ENCODE measurements at places on chromosomes 2 and 18. TPM values are rescaled to one million over a fixed set of nuclear protein-coding genes. Genes with fewer than 3 reads are reported as not detected.
A peak's percentile ranks its signal among the peaks of the same experiment; 100 is the strongest.

The RGPD3 gene
- total RNA-seq: 0.33 TPM

The SP140 gene
- total RNA-seq: 2.5 TPM

The TSHZ1 gene
- total RNA-seq: 27.0 TPM

The C1GALT1C1L gene
- total RNA-seq: 0.80 TPM

The IL1F10 gene
- total RNA-seq: not detected

The OBSL1 gene
- total RNA-seq: 81.0 TPM

DNA sequence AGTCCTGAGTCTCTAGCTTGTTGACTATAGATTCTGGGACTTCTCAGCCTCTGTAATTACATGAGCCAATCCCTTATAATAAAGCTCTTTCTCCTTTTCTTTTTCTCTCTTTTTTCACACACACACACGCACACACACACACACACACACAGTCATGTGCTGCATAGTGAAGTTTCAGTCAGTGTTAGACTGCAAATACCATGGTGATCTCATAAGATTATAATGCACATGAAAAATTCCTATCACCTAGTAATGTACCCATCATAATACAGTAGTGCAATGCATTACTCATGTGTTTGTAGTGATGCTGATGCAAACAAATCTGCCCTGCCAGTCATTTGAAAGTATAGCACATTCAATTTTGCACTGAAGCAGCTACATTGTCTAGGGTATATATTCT lies 558.2 kb downstream of the SUCLG1 start:
- no peak overlapping the region for H3K4me3 ChIP-seq
- H3K36me3 ChIP-seq: no peaks in the 10 kb centered on the region
- no peaks in the 10 kb centered on the region for H3K27me3 ChIP-seq
- no peak for DNase-seq

DNA sequence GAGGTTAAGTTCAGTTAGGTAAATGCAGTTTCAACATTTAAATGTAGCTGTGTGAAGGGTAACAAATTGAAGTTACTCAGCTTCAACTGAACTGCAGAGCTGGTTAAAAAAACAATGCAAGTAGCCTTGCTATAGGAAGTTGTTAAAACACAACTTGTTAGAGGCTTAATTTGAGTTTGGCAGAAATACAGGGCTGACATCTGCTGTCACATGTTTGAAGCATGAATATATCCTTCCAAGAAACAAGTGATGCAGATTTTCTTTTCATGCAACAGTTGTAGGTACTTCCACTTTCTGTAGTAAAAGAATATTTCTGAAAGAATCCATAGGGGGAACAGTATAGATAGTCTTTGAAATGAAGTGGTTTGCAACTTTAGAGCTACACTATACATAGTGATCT lies 208.7 kb upstream of the RASGRP3 start:
- H3K27ac ChIP-seq: peak overlapping the region; percentile 8
- H3K27me3 ChIP-seq: no peaks in the 10 kb centered on the region
- peaks cover 33% of the 10 kb centered on the region for H3K4me1 ChIP-seq
- peaks cover 35% of the 10 kb centered on the region for H3K36me3 ChIP-seq

GRCh38 chr2:69911985-69912563 lies 2.8 kb upstream of the MXD1 start:
- peaks cover 28% of the 10 kb centered on the region for H3K4me1 ChIP-seq
- H3K27ac ChIP-seq: peak overlapping the region; percentile 18
- no peak for DNase-seq
- H3K4me3 ChIP-seq: no peak overlapping the region
- peaks cover 38% of the 10 kb centered on the region for H3K36me3 ChIP-seq

- no peak overlapping the region for H3K27ac ChIP-seq
- peaks cover 54% of the 10 kb centered on the region for H3K36me3 ChIP-seq
- no peak overlapping the region for H3K4me3 ChIP-seq
- DNase-seq: no peak
- peaks cover 6% of the 10 kb centered on the region for H3K4me1 ChIP-seq
Measured at GRCh38 chr2:28906821-28907220, 12.4 kb downstream of the WDR43 start.

- H3K4me1 ChIP-seq: no peaks in the 10 kb centered on the region
- no peaks in the 10 kb centered on the region for H3K27me3 ChIP-seq
- H3K4me3 ChIP-seq: no peak overlapping the region
- DNase-seq: no peak
- H3K27ac ChIP-seq: no peak overlapping the region
Measured at GRCh38 chr2:156356014-156356754, 23.7 kb upstream of the NR4A2 start.

- no peaks in the 10 kb centered on the region for H3K36me3 ChIP-seq
- DNase-seq: no peak
- H3K27ac ChIP-seq: no peak overlapping the region
- no peak overlapping the region for H3K4me3 ChIP-seq
Measured at GRCh38 chr2:9769171-9770005, 73.9 kb upstream of the TAF1B start.

DNA sequence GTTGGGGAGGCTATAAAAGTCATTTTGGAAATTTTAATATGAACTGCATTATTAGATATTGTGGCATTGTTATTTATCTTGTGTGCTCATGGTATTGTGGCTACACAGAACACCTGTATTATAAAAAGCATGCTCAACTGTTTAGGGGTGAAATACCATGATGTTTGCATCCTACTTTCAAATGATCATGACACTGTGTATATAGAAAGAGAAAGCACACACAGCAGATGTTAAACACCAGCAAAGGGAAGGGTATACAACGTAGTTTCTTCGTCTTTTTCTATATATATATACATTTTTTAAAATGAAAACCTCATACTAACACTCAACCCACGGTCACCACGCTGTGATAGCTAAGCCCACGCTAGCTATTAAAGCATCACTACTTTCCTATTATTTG lies 27.1 kb downstream of the STARD7 start:
- H3K36me3 ChIP-seq: peaks cover 31% of the 10 kb centered on the region
- no peaks in the 10 kb centered on the region for H3K27me3 ChIP-seq
- H3K27ac ChIP-seq: no peak overlapping the region
- DNase-seq: no peak

DNA sequence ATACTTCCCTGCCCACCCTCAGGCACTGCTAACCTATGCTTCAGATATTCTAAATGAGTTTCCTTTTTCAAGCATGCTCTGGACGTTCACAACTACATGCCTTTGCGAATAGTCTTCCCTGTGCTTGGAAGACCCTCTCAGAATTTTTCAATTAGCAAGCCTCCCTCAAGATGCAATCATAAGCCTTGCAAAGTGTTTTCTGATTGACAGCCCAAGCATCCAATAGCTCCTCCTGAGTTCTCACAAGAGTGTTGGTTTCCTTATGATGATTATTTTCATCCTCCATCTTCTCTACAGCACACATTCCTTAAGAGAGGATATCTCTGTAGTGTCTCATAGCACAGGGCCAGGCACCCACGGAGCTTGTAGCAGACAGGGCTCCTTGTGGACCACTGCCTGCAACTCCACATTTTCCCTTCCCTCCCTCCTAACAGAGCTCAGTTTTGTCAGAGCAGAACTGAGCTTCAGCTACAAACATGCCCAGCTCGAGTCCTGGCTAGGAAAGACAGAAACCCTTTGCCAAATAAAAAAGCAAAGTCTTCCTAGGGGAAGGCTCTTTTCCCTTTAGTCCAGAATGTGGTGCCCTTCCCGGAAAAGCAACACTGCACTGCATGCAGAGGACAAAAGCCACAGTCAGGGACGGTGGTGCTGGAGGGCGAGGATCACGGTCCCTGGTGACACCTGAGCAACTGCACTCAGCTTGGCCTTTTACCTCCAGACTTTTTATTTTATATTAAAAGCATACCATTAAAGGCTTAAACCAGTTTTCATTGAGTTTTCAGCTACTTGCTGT lies 819.8 kb upstream of the ID2 start:
- H3K4me3 ChIP-seq: no peak overlapping the region
- H3K4me1 ChIP-seq: no peaks in the 10 kb centered on the region
- peak; percentile 53 for DNase-seq

DNA sequence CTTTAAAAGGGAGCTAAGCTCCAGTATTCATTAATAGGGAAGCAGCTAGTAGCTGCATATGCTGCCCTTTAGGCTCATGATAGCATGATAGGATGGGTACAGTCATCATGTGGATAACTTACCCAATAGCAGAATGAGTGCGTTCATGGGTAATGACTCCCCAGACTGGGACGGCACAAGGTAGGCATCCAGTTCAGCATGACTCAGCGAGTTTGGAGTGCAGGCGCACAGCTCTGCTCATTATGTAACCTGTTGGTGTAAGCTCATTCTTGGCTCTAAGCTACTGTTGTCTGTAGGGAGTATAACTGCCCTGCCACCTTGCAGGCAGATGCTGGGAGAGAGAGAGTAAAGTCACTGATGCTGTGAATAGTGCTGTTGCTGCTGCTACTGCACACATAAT lies 209.2 kb upstream of the SYT4 start:
- H3K27me3 ChIP-seq: no peaks in the 10 kb centered on the region
- no peak overlapping the region for H3K27ac ChIP-seq
- no peaks in the 10 kb centered on the region for H3K36me3 ChIP-seq

GRCh38 chr18:64245126-64245861 lies 96.4 kb upstream of the LINC00305 start:
- H3K4me3 ChIP-seq: no peak overlapping the region
- H3K36me3 ChIP-seq: no peaks in the 10 kb centered on the region
- no peak overlapping the region for H3K27ac ChIP-seq
- no peak for DNase-seq

DNA sequence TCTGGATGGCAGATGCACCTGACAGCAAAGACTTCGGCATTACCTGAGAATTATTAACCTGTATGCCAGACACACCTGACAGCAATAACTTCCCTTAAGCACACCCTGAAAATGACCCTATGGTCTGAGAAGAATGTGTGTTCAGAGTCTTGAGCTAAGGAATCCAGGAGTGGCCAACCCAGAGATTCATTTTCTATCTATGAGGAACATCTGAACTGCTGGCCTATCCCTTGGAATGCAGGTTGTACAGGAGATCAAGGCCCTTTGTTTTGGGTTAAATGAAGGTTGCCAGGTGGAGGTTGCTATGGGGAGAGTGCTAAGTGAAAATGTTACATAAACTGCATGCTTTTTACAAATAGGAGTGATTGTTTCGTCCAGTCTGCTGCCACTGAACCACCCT lies 200.9 kb upstream of the MEIS1 start:
- H3K27ac ChIP-seq: no peak overlapping the region
- no peaks in the 10 kb centered on the region for H3K36me3 ChIP-seq
- H3K27me3 ChIP-seq: no peaks in the 10 kb centered on the region
- H3K4me3 ChIP-seq: no peak overlapping the region
- DNase-seq: no peak
- no peaks in the 10 kb centered on the region for H3K4me1 ChIP-seq

DNA sequence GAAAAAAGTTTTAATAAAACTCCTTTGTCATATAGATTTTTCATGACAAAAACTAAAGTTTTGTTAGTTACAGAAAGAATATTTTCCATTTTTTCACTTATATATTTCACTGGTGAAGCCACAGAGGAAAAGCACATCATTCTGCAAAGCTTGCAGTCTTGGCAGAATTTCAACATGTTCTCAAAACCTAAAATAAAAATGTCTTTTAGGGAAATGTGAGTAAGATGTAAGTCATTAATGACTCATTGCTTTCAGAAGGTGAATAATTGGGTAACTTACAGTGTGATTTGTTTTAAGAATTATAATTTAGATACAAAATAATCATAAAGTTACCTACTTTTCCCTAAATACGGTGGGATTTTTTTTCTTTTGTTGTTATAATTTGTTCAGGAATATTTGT lies 43.4 kb upstream of the TNFRSF11A start:
- H3K36me3 ChIP-seq: peaks cover 19% of the 10 kb centered on the region
- H3K4me3 ChIP-seq: no peak overlapping the region
- no peak overlapping the region for H3K27ac ChIP-seq
- H3K27me3 ChIP-seq: no peaks in the 10 kb centered on the region

DNA sequence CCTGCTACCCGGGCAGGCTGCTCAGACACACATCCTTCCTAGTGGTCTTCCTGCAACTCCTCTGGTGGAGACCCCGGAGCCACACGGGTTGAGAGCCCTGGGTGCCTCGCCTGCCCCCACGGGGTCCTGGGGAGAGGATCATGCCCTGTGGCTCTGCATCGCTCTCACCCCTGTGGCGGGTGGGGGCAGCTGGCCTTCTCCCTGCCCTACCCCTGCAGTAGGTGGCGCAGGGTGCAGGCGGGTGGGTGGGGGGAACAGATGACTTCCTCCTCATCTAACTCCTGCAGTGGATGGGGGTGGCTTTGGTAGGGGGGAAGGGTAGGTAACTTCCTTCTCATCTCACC lies 38.5 kb downstream of the TSHZ1 start:
- H3K36me3 ChIP-seq: no peaks in the 10 kb centered on the region
- peaks cover 70% of the 10 kb centered on the region for H3K4me1 ChIP-seq
- peak overlapping the region; percentile 78 for H3K27ac ChIP-seq
- no peak for DNase-seq

DNA sequence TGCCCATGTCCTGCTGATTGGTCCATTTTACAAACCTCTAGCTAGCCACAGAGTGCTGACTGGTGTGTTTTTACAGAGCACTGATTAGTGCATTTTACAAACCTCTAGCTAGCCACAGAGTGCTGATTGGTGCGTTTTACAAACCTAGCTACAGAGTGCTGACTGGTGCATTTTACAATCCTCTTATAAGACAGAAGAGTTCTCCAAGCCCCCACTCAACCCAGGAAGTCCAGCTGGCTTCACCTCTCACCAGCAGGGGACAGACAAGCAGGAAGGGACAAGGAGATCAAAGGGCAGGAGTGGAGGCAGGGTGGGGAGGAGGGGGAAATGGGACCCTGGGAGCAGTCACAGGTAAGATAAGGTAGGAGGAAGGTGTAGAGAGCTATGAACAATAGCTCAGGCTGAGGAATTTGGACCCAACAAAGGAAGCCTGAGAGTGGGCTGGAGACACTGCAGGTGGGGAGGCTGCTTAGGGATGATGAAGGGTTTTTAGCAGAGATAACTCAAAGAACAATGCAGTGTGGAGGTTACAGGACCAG lies 37.1 kb downstream of the SH2D6 start:
- no peak overlapping the region for H3K27ac ChIP-seq
- no peaks in the 10 kb centered on the region for H3K4me1 ChIP-seq
- DNase-seq: no peak
- H3K36me3 ChIP-seq: no peaks in the 10 kb centered on the region
- H3K27me3 ChIP-seq: no peaks in the 10 kb centered on the region
- no peak overlapping the region for H3K4me3 ChIP-seq

- peaks cover 13% of the 10 kb centered on the region for H3K4me1 ChIP-seq
- no peak for DNase-seq
- peaks cover 22% of the 10 kb centered on the region for H3K36me3 ChIP-seq
- H3K27ac ChIP-seq: no peak overlapping the region
Measured at GRCh38 chr18:74268175-74268574, 23.6 kb downstream of the CYB5A start.

- DNase-seq: peak; percentile 99
- H3K36me3 ChIP-seq: peaks cover 3% of the 10 kb centered on the region
- no peaks in the 10 kb centered on the region for H3K27me3 ChIP-seq
- peaks cover 48% of the 10 kb centered on the region for H3K4me1 ChIP-seq
Measured at GRCh38 chr18:3451183-3451988, 1.4 kb downstream of the TGIF1 start.

All from esophagus muscularis mucosa (tissue), 4 donors.